ENCODE measurements at places on chromosomes 12 and 14. TPM values are rescaled to one million over a fixed set of nuclear protein-coding genes. Genes with fewer than 3 reads are reported as not detected.

Gene CMKLR1
- total RNA-seq = 21.0 TPM

Gene LPAR5
- total RNA-seq = 6.3 TPM

Gene RNASE7
- not detected for total RNA-seq

Gene PZP
- 1.6 TPM for total RNA-seq

Gene IL31
- total RNA-seq = not detected

Gene HOMEZ
- 12.0 TPM for total RNA-seq

Gene LIN7A
- total RNA-seq = 8.2 TPM

Gene AP5M1
- 21.0 TPM for total RNA-seq

Measured in omental fat pad (tissue), 4 donors.